Stimulated activated CD4-positive, alpha-beta T cell treated with anti-CD3 and anti-CD28 coated beads, TNF-alpha, amount 100 ng/mL, for 1 hour (primary cell): ENCODE measurements at places on chromosomes 5 and 9.

GRCh38 chr5:181235323-181235688 lies 8.4 kb downstream of the RACK1 start:
- DNase-seq, result no peak

DNA sequence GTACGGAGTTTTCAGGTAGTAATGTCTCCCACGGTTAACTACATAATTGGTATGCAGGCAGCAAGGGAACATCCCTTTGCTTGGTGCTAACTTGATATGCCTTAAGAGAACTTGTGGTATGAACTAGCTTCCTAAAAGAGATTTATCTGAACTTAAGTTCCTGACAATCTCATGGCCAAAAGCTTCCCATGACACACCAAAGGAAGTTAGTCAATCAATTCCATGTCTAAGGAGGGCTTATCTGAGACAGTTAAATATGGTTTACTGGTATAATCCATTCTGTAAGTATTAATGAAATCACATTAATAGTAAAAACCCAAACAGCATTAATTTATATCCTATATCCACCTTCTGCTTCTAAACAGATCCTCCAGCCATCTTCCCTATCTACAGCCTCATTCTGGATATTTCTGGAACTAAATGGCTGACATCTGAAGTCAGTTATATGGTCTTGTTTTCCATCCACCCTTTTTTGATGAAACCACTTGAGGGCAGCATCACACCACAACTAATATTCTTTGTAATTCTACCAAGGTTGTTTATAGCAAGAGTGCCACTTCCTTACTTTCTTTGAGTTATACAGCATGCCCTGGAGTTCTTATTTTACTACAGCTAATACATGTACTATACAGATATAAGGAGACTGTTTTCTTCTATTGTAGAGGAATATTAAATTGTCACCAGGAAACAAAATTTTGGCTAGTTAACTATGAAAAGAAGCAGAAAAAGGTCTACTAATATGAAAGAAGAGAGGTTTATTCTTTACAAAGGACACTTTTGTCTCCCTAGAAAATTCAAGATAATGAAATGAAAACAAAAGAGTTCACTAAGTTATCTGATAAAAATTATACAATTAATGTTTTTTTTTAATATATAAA lies 34.7 kb downstream of the SHOC1 start:
- DNase-seq, result peak; percentile 15

- no peak for DNase-seq
Observed at GRCh38 chr9:121776739-121777637, 125.6 kb downstream of the DAB2IP start.

- no peak for DNase-seq
Observed at GRCh38 chr9:133884907-133885744, 107.0 kb downstream of the VAV2 start.

DNA sequence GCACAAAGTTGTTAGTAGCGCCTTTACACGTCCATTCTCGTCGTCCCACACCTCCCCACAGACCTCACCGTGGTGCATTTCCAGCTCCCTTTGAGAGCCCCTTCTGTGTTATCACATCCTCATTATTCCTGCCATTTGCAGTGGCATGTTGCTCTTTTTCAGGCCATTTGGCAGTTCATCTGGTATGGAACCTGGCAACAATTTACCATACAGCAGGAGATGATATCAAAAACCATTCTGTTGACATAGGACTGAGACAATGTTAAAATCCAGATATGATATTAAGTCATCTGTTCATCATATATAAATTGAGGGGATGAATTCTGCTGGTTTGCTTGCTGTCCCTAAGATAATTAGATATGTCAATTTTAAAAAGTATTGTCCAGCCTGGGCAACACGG lies 83.0 kb downstream of the TMEM174 start:
- no peak for DNase-seq

DNA sequence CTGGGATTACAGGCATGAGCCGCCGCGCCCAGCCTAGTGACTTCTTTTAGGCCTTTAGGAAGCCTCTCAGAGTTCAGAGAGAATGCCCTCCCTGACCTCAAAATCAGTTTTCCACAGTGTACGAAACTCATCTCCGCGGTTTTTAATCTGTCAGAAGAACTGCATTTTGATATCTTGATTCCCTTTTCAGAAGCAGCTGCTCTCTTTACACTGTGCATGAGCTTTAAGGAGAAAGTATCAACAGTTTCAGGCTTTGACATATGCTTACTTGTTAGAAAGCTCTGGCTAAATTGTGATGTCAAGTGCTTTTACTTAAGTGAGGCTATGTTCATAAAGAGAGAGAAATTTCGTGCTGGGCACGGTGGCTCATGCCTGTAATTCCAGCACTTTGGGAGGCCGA lies 74.6 kb downstream of the USP20 start:
- DNase-seq, result no peak

GRCh38 chr9:136996361-136997292 lies at the start of gene CLIC3:
Gene CLIC3 (minus strand): TSS chr9:136996568. CDS start chr9:136996543, 25 bp downstream.
- DNase-seq, result no peak

DNA sequence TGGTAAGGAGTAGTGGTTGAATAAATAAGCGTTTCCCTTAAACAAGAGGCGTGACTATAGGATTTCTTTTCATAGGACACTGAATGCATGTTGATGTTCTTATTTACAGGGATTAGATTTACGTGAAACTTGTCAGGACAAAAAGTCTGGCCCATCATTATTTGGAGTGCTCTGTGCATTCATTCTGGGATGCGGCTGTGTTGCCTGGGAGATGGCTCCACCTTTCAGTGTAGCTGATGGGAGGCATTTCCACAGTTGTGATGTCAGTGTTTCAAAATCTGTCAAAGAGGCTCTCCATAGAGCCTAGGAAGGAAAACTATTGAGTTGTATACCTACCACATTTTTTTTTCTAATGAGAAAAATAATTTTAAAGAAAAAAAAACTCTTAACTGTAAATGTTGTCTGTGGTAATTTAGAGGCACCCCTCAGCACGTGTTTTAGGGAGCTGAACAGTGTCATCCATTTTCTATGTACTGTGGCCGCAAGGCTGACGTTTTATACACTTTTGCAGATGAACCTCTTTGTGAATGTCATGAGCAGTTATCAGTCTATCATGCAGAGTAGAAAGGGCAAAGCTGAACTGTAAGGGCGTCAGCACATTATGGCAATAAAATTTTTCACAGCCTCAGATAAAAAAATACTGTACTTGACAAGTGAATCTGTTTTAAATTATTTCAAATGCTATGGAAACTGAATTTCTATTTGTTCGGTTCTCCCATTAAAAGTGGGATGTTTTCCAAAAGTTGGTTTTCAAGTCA lies 202.7 kb downstream of the PBX3 start:
- no peak for DNase-seq

GRCh38 chr5:125551797-125552196 lies 805.4 kb upstream of the ZNF608 start:
- DNase-seq, result no peak

DNA sequence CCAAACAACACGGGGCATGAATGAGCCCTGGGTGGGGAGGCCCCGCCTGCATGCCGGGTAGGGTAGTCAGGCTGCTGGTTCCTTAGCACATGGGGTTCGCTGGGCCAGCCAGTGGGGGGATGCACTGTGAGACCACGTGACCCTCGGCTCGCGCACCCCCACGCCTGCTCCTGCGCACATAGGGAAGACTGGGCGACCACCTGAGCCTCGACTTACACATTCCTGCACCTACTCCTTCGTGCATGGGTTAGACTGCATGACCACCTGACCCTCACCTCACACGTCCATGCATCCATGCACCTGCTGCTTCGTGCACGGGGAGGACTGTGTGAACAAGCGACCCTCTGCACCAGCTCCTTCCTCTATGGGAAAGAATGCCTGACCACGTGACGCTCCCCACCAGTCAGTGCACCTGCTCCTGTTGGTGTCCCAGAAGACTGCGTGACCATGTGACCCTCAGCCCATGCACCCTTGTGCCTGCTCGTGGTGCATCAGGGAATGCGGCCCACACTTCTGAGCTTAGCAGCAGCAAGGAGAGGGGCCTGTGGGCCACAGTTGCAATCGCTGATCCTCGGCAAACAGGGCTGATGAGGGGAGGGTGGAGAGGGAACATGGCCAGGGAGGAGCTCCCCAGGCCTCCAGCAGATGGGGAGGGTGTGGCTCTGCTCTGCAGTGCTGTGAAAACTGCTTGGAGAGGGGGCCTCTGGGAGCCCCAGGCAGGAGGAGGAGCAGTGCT lies 18.1 kb downstream of the LPCAT1 start:
- no peak for DNase-seq

DNA sequence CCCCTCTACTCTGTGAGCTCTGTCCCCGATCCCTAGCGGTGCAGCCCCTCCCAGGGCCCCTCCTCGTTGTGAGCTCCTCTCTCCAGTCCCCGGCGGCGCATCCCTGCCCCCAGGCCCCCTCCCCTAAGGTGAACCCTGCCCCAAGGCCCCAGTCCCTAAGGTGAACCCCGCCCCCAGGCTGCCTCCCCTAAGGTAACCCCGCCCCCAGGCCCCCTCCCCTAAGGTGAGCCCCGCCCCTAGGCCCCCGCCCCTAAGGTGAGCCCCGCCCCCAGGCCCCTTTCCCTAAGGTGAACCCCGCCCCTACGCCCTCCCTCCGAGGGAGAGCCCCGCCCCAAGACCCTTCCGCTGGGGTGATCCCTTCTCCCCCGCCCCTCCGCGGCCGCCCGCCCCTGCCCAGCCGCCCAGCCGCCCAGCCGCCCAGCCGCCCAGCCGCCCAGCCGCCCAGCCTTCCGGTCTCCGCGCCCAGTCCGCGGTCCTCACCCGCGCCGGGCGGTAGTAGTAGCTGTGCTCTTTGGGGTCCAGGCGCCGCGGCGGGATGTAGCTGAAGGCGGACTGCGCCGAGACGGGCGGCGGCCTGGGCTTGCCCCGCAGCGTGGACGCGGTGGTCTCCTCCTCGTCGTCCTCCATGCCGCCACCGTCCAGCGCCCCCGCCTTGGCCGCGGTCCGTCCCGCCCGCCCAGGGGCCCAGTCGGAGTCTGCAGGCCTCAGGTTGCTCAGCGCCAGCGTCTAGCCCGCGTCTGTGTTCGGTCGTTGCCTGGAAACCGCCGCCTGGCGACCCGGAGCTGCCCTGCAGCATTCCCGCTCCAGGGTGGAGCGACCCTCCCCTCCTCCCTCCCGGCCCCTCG lies at the start of gene CFAP90:
TSS of gene CFAP90 (minus strand) at position 739 of the 845 bp plus-strand sequence. CDS start at position 627, 112 bp downstream.
- no peak for DNase-seq

GRCh38 chr9:93317495-93318094 lies 133.7 kb downstream of the WNK2 start:
- no peak for DNase-seq

GRCh38 chr5:152462021-152462721 lies 57.1 kb upstream of the NMUR2 start:
- no peak for DNase-seq

DNA sequence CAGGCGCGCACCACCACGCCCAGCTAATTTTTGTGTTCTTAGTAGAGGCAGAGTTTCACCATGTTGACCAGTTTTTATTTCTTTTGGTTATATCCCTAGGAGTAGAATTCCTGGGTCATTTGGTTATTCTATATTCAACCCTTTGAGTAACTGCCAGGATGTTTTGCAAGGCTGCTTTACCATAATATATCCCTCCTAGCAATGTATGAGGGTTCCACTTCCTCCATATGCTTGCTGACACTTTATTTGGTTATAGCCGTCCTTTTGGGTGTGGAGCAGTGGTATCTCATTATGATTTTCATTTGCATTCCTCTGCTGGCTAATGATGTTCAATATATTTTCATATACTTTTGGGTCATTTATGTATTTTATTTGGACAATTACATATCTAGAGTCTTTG lies 81.2 kb downstream of the RAB24 start:
- no peak for DNase-seq

GRCh38 chr5:180601591-180602480 lies 10.5 kb upstream of the SCGB3A1 start:
- no peak for DNase-seq

DNA sequence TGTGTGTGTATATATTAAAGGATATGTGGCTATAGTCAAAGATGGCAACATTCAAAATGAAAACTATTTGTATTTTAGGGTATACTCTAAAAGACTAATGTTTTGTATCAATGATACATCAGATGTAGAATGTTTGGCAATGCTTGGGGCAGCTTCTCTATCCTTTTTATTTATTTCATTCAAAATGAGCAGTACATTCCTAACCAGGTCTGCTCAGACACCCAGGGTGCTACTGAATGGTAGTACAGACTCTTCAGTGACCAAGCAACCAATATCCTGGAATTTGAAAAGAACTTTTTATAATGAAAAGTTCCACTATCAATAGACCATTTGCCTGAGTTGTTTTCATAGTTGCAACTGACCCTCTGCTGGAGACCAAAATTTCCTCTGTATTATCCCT lies 23.9 kb downstream of the MEGF9 start:
- no peak for DNase-seq

GRCh38 chr5:128528126-128528525 lies 9.9 kb downstream of the FBN2 start:
- no peak for DNase-seq

DNA sequence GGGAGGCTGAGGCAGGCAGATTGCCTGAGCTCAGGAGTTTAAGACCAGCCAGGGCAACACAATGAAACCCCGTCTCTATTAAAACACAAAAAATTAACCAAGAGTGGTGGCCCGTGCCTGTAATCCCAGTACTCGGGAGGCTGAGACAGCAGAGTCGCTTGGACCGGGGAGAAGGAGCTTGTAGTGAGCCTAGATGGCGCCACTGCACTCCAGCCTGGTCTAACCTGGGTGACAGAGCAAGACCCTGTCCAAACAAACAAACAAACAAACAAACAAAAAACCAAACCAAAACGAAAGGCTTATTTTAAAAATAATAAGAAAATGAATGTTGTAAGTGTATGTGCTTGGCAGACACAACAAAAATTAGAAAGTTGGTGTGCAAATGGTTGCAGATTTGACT lies 536.3 kb upstream of the PTPRD start:
- DNase-seq, result no peak

- no peak for DNase-seq
Observed at GRCh38 chr9:71001780-71002386, 119.5 kb downstream of the TRPM3 start.

GRCh38 chr5:149629421-149629820 lies 48.1 kb downstream of the ARHGEF37 start:
- DNase-seq, result no peak

DNA sequence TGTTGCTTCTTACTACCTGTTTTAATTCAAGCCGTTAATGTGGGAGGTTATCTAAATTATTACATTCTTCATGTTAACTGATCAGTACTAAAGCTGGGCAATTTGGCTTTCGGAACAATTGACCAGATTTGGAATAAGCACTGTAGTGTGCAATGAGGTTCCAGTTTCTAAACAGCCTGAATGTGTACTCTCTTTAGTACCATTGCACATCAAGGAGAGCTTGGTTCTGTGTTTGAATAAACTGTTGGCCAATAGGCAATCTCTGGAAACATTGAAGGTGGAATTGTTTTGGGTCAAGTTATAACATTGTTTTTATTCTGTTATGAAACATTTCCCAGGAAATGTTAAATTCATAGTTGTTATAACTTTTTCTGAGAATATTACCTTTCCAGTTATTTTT lies 105.2 kb downstream of the PBX3 start:
- no peak for DNase-seq

- no peak for DNase-seq
Observed at GRCh38 chr5:179734536-179735164, 2.0 kb downstream of the MAML1 start.

DNA sequence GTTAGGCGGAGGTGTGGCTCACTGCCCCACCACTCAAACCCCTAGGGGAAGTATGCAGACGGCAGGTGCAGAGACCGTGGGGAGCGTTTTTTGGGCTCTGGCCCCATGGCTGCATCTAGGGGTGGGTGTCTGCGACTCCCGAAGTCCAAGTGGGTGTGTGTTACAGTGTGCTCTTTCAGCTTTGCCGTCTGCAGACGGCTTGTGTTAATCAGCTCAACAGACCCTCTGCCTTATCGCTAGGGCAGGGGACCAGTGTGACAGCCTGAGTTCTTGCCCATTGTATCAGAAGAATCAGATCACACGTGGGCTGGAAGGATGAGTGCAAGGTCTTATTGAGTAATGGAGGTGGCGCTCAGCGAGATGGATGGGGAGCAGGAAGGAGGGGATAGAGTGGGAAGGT lies 162.8 kb downstream of the ENC1 start:
- DNase-seq, result no peak
